ENCODE measurements at places on chromosomes 12 and 14.

- no peak for DNase-seq
These were observed 512 bp downstream of the PDE1B start for GRCh38 chr12:54549774-54550451.

DNA sequence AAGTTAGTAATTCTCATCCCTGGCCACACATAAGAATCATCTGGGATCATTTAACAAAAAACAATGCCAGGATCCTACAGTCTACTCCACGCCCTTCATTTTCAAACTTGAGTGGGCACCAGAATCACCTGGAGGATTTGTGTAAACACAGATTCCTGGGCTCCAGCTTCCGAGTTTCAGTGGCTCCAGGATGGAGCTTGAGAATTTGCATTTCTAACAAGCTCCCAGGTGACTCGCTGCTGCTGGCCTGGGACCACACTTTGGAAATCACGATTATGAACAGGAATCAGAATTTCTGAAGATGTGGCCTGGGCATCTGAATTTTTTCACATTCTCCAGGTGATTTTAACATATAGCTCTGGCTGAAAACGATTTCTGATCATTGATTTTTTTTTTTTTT is 234.8 kb downstream of the CACNA1C start:
- DNase-seq = no peak

DNA sequence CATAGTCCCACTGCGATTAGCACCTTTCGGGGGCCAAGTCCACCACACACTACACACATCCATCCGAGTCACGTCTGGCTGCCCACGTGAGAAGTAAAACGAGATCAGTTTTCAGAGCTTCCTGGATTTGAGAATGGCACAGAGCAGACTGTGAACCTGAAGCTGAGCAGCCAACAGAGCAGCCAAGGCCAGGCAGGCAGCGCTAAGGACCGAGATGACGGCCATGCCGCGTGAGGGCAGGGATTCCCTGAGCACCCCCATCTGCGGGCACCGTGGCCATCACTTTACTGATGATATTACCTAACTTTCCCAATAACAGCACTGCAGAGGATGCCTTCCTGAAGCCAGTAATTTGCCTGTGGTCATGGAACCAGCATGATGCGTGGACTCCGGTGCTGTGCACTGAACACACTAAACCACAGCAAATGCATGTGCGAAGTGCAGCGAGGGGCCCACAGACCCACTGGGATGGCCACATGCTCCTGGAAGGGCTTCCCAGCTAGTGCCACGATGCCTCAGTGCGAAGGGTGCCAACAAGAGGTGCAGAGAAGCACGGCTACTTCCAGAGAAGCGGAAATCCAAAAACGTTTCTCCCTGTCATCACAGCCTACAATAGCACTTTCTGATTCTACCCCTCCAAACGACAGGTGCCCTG is 56.0 kb downstream of the RNF34 start:
- no peak for DNase-seq

DNA sequence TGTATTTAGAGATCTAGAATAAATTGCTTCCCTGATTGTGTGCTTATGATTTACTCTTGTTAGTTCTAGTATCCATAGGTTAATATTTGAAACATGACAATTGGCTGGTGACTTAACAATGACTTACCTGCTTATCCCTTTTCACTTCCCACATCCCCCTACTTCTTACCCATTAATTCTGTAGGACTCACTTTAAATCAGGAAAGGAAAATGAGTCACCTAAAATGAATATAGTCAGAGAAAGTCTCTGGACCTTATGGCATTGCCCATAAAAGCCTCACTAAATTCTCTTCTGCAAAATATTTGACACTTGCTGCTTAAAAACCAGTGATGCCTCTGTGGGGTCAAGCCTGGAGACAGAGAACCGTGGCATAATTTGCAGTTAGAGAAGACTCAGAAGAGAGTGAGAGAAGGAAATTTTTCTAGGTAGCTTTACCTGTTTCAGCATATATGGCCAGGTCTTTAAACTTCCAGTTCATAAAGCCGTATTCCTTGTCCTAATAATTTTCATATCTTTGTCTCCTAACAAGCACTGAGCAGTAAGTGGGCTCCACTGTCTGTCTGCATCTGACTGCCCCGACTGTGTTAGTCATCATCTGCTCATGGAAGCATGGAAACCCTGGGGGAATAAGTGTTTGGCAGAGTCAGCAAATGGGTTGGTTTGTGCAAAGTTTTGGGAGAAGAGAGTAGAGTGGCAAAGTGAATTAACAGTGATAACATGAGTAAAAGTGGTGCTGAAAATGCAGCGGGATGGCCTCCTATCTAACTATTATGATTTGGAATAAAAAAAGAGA is 294.4 kb downstream of the AKAP6 start:
- DNase-seq = no peak

- no peak for DNase-seq
These were observed 398.0 kb downstream of the TMTC2 start for GRCh38 chr12:83084516-83085234.

GRCh38 chr14:94398182-94398479 is 9.7 kb upstream of the SERPINA1 start:
- no peak for DNase-seq

GRCh38 chr12:100565987-100566545 is 7.4 kb upstream of the GAS2L3 start:
- DNase-seq = no peak
